NK-92 treated with Interleukin-12 subunit alpha and Interleukin-12 subunit beta, amount 100 ng/mL, for 24 hours (cell line): ENCODE measurements at places on chromosomes 12 and 14.

GRCh38 chr12:91990525-91990924 is 155.1 kb downstream of the BTG1 start:
- no peak for DNase-seq

GRCh38 chr12:79988368-79988767 is 53.5 kb upstream of the PPP1R12A start:
- DNase-seq, result no peak

DNA sequence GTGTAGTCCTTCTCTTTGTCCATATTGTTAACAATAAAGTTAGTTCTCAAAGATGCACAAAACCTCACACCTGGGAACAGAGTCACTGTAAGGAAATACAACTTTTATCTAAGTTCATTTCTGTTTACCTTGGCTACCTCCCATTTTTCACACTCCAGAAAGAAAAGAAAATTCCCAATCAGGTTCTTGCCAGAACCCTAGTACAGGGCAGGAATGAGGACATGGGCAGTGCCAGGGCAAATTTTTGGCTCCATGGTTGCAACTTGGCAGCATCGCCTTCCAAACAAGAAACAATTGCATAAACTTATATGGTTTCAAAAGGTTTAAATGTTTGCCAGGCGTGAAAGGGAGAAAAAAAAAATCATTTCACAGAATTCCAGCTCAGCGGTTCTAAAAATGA is 296.3 kb upstream of the PRKD1 start:
- no peak for DNase-seq

- no peak for DNase-seq
These were observed 24.8 kb upstream of the EML1 start for GRCh38 chr14:99768381-99768780.
